NCI-H774 (cell line): ENCODE measurements at places on chromosomes 12 and 14.

- no peak for DNase-seq
Measured at GRCh38 chr14:20306079-20306423, 300 bp upstream of the TTC5 start.

- DNase-seq: no peak
Measured at GRCh38 chr12:28536088-28536487, 345.8 kb downstream of the CCDC91 start.

- DNase-seq: no peak
Measured at GRCh38 chr14:97166497-97166896, 369.3 kb downstream of the VRK1 start.

DNA sequence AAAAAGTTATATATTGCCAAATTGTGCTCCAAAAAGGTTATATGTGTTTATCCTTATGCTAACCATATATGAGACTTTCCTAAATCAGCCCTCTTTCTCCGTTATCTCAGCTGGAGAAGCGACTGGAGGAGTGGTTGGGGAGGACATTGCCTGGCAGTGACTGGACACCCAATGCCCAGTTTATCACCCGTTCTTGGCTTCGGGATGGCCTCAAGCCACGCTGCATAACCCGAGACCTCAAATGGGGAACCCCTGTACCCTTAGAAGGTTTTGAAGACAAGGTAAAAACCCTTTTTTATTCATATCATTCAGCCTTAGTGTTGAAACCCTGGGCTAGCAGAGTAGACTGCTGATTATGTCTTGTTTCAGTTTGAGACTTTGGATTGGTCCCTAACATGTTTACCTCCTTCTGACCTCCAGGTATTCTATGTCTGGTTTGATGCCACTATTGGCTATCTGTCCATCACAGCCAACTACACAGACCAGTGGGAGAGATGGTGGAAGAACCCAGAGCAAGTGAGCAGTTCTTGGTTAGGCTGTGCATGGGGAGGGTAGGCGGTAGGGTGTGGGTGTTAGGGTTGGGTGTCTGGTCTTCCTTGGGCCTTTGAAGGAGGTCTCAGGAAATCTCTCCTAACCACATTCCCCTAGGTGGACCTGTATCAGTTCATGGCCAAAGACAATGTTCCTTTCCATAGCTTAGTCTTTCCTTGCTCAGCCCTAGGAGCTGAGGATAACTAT is 8.6 kb downstream of the DDIT3 start:
- DNase-seq: no peak

DNA sequence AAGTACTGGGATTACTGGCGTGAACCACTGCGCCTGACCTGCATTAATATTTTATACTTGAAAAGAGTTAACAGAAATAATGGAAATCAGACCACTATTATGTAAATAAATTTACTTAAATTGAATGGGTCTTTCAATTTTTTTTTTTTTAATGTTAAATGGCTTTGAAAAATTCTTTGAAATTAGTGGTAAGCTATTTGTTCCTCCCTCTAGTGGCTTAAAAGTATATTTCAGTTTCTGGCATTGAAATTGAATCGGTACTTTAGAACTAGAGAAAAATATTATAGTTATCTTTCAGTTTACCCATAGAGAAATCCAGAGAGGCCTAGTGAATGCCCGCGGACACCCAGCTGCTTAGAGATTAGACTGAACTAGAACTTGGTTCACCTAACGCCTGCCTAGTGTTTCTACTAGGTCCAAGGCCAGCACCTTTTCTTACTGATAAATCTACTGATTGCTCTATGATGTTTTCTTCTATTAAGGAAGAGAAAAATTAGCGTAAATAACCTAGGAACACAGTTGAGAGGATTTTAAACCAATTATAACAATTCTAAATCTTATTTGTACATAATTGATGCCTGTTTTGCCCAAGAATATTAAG is 106.5 kb downstream of the EML1 start:
- no peak for DNase-seq

- DNase-seq: no peak
Measured at GRCh38 chr14:23326491-23327332, 5.5 kb downstream of the PABPN1 start.

DNA sequence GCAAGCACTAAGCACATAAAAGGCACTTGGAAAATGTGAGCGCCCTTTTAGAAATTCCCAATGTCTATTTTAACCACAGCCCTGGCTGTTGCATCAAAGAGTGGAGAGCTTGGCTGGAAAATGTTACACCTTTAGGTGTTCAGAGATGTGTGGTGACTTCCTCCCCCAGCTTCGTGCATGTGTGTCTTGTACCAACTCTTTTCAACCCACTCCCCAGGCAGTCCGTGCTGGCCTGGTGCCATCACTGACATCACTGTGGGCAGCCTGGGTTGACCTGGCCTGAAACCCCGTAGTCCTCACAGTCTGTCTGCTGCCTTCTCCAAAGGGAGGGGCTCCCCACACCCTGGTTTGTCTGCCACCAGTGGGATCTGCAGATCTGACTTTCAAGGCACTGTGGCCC is 101.8 kb downstream of the SCARB1 start:
- no peak for DNase-seq

DNA sequence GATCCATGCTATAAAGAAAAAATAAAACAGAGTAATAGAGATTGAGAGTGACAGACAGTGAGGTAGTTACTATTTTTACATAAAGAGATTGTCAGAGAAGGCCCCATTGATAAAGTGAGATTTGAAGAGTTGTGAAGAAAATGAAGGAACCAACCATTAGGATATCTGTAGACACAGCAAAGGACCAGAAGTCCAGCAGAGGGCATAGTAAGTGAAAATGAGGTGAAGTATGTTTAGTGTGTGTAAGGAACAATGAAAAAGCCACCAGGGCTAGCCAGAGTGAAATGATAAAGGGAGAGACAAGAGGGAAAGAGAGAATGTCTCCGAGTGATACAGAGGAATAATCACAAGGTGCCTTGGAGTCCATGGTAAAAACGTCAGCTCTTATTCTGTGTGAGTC is 411.0 kb downstream of the NELL2 start:
- DNase-seq: no peak

GRCh38 chr12:132689227-132689626 is 1.8 kb downstream of the PXMP2 start:
- no peak for DNase-seq

DNA sequence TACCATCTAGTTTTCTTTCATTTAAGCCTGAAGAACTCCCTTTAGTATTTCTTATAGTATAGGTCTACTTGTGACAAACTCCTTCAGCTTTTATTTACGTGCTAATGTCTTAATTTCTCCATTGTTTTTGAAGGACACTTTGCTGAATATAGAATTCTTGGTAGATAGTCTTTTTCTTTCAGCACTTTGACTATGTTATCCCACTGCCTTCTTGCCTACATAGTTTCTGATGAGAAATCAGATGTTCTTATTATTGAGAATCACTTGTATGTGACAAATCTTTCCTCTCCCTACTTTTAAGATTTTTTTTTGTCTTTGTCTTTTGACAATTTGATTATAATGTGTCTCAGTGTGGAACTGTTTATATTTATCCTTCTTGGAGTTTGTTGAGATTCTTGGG is 5.1 kb upstream of the MIS18BP1 start:
- DNase-seq: no peak

DNA sequence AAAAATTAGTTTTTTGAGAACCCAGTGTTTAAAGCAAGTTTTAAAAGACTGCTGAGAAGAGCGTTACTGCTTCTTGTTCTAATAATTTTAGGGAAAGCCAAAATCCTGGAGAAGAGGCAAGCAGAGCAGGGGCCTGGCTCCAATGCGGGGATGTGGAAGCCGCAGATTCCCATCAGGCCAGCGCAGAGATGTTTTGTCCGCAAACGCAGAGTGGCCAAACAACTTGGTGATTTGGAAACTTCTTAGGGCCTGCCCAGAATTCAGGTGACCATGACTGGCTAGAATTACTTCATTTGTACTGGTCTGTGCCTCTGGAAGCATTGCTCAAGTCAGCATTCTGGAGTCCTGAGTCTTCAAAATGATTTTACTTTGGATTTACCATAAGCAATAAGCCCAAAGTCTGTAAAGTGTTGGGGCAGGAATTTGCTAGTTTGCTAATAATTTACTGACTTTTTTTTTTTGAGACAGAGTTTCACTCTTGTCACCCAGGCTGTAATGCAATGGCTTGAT is 208.4 kb downstream of the PPM1H start:
- DNase-seq: no peak

- DNase-seq: no peak
Measured at GRCh38 chr12:62778187-62778586, 156.8 kb downstream of the PPM1H start.

DNA sequence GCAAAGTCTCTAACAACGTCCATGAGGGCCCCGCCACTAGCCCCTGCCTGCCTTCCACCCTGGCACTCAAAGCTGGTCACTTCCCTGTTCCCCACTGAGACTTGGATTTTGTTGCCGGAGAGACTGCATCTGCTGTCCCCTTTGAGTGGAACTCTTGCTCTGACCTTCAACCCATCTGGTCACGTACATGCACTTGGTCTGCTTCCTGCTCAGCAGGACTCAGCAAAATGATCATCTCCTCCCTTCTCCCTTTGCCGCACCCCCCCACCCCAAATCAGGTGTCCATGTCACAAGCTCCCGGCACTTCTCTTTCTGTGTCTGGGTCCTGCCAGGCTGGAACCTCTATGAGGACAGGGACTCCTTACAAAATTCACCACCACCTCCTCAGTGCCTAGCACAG is 180.9 kb downstream of the CHST11 start:
- DNase-seq: no peak

GRCh38 chr12:5972387-5972786 is 27.3 kb upstream of the ANO2 start:
- no peak for DNase-seq

DNA sequence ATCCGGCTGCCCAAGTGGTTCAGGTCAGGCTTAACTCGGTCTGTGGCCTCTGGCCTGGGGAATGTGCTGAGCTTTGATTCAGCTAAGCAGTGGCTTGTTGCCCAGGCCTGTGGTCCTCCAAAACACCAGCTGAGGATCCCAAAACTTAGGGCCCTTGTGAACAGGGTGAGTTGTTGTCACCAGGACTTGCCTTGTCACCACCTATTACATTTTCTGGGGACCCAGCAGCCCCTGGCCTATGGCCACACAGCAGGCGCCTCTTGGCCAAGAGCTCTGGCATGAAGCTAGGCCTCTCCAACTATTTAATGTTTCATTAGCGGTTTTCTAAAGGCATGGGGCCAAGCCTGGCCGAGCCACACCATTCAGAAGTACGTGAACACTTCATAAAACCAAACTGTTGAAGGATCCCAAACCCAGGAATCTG is 343.7 kb downstream of the CACNA1C start:
- no peak for DNase-seq

DNA sequence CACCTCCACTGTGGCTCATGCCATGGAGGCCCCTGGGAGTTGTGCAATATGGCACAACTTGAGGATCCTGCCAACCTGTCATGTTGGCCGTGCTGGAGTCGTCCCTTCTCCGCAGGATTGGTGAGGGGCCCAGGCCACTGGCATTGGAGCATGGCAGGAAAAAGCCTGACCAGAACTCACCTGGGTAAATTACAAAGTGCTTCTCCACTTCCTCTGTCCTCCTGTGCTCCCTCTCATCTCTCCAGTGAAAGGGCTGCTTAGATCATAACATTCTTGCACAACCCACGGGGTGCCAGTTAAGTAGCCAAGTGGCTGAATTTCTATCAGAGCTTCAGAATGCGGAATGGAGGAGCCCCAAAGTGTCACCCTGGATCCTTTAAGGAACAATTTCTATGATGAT is 381.0 kb downstream of the DPF3 start:
- no peak for DNase-seq

DNA sequence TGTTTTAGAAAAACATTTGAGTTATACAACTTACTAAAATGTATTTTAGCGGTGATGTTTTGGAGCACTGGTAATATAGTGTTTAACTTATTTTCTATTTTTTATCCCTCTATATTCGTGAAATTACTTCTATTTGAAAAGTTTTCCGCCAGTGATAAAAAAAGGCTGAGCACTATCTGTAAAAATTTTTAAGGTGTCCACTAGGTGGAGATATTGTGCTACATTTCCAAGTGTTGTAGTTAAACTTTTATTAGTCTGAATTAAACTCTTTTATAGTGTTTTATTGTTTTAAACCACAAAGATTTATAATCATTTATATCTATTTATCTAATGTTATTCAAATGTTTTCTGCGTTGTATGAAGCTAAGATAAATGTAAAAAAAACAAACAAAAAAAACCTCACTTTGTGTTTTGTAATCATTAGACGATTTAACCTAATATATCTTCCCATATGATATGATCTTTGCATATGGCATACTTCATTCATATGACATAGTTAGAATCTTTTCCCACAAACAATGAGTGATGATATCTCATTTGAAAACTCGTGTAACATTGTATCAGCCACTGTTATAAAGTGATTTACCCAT is 11.8 kb downstream of the ALG10B start:
- DNase-seq: peak; percentile 12

- no peak for DNase-seq
Measured at GRCh38 chr12:47822863-47823262, 3.2 kb upstream of the HDAC7 start.

DNA sequence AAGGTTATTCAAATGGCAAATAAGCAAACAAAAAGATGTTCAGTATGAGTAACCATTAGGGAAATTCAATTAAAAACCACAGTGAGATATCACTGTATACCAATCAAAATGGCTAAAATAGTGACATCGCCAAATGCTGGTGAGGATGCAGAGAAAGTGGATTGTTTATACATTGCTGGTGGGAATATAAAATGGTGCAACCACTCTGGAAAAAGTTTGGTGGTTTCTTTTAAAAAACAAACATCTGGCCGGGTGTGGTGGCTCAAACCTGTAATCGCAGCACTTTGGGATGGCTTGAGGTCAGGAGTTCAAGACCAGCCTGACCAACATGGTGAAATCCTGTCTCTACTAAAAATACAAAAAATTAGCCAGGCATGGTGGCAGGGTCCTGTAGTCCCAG is 14.0 kb upstream of the STRAP start:
- no peak for DNase-seq

- DNase-seq: no peak
Measured at GRCh38 chr14:95165517-95165916, 8.2 kb upstream of the DICER1 start.

- no peak for DNase-seq
Measured at GRCh38 chr14:23571701-23572523, 4.3 kb upstream of the AP1G2 start.

DNA sequence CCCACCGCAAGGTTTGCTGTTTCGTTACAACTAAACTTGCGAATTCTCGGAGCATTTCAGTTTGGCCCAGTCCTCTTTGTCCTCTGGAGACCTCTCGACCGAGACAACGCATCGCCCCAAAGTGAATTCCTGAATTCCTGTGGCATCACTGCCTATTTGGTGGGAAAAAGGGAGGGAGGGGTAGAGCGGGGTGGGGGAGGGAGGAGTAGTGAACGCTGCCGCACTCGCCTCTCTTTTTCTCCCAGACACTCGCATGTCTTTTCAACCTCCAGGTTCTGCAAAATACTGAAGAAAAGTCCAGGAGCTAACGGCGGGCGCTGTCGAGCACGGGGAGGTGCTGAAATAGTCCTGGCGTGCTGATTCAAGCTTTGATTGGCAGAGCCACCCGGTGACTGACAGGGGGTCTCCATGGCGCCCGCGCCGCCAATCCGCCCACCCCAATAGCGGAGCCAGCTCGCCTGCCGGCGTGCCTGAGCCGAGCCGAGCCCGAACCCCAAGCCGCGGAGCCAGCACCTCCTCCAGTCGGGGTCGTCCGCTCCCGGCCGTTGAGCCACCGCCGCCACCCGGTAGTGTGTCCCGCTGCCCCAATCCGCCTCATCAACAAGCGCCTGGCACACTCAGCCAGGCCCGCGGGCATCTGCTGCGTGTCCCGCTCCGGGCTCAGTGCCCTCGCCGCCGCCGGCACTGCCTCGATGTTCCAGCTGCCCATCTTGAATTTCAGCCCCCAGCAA is at the start of gene SIX6:
Gene SIX6 (plus strand): TSS at position 440 of the 731 bp plus-strand sequence. CDS start 253 bp downstream, at position 693.
- DNase-seq: no peak
